ENCODE measurements at places on chromosomes 16 and 17.

GRCh38 chr17:10205549-10206185 lies 7.3 kb upstream of the GAS7 start:
- DNase-seq, result no peak

DNA sequence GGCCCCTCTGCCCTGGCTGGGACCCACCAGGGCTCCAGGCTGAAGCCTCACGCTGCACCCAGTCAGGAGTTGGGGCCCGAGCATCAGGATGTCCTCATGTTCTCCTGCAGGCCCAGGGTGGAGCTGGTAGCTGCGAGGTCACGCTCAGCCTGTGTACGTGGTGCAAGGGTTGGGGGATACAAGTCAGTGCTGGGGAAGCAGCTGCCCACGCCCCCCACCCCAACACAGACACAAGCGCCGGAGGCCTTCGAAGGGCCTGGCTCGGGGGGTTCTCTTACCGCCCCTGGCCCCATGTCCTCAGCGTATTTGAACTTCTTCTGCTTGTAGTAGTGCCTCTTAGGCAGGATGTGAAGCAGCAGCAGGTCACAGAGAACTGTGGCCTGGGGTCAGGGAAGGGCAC lies 4.9 kb upstream of the CAMKK1 start:
- DNase-seq, result no peak

GRCh38 chr16:19515757-19516156 lies 6.1 kb downstream of the GDE1 start:
- no peak for DNase-seq

GRCh38 chr16:28001184-28001583 lies 62.3 kb downstream of the GSG1L start:
- DNase-seq, result no peak

DNA sequence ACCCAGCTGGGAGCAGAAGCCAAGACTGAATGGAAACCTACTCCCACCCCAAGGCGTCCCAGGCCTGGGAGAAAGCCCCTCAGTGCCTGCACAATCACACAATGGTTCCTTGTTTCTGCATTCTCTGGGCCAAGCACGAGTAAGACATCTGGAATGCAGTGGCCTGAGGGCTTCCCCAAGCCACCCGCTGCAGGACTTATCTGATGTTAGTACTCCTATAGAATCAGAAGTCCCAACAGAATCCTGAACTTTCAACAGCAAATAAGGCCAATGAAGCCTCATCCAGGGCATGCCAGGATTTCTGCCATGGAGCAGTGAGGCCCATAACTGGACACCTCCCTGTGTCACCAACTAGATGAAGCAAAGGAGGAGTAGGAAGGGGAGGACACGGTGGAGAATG lies 28.6 kb downstream of the MYO18A start:
- DNase-seq, result no peak

- DNase-seq, result no peak
Measured at GRCh38 chr17:76213491-76213890, 26.8 kb downstream of the RNF157 start.

- DNase-seq, result no peak
Measured at GRCh38 chr17:46020023-46020761, 21.1 kb downstream of the STH start.

DNA sequence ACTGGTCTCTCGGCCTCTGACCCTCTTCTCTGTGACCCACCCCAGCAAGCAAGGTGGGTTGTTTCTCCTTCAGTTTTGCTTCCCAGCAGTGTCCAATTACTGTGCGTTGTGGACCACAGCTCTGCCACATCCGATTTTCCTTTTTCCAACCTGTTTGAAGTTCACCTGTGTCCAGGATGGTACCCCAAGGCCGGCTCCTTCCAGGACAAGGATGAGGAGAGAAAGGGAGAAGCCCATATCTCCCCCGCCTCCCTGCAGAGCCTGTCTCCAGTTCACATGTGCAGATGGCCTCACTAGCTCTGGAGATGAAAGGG lies 13.5 kb downstream of the NMRAL1 start:
- DNase-seq, result no peak

DNA sequence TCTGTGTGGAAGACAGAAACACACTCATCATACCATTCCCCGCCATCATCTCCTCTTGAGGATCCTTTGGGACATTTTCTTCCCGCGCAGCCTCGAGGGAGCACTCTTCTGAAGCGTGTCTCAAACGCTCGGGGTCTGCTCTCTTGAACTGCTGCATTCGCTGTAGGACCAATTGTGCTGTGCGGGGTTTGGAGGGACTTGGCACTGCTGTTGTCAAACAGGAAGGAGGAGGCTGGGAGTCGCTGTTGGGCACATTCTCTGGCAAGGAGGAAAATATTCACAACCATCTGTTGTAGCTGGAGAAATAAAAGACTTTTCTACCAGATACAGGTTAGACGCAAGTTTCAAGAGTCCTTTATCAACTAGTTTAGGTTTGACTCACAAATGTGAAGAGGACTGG lies 5.0 kb downstream of the SLX4 start:
- no peak for DNase-seq

DNA sequence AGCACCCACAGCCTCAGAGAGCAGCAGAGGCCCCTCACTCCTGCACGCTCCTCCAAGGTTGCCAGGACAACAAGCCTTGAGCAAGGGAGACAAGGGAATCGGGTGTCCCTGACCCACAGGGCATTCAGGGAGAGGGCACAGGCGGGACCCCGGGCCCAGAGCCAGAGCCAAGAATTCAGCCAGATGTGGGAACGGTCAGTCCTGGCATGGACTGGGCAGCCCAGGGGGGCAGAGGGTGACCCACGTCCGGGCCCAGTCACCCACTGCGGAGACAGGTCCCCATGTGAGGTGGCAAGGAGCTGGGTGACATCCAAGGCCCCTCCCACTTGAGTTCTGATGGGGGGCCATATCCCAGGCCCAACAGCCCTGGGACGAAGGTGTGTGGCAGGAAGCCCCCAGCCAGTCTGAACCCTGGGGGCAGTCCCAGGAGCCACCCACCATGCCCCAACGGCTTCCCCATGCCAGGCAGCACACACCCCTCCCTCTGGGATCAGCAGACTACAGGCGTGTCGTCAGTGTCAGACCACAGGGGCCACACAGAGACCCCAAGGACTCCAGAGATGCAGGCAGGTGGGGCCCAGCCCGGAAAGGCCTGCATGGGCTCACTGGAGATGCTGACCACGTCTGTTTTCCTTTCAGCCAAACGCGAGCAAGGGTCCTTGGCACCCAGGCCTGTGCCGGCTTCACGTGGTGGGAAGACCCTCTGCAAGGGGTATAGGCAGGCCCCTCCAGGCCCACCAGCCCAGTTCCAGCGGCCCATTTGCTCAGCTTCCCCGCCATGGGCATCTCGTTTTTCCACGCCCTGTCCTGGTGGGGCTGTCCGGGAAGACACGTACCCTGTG lies 23.0 kb downstream of the USP6 start:
- DNase-seq, result no peak

Measured in NCI-H526 (cell line).